ENCODE measurements at places on chromosomes 6 and 20.

DNA sequence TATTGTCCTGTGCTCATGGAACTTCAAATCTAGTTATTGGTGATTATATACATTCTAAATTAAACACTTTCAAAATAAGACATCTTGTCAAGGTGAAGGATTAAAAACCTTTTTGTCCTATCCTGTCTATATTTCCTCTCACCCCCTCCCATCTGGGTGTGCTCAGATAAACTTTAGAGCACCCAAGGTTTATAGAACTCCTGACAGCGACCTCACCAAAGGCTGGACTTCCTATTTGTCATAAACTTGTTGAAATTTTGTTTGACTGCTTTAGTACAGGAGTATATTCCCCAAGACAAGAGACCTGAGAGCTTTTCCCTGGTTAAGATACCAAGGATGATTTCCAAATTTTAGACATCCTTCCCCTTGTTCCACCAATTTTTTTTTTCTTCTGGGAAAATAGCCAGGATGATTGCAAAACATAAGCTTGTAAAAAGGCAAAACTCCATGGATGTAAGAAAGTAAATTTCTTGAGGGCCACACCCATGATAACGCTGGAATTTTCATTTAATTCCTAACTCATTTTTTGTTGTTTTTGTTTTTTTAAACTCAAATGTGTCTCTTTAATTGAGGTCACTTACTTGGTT lies 33.0 kb downstream of the CARMIL1 start:
- peaks cover 35% of the 10 kb centered on the region for H3K4me1 ChIP-seq
- H3K36me3 ChIP-seq, result no peaks in the 10 kb centered on the region
- H3K27me3 ChIP-seq, result no peaks in the 10 kb centered on the region
- no peak overlapping the region for H3K4me3 ChIP-seq
- no peak for DNase-seq

DNA sequence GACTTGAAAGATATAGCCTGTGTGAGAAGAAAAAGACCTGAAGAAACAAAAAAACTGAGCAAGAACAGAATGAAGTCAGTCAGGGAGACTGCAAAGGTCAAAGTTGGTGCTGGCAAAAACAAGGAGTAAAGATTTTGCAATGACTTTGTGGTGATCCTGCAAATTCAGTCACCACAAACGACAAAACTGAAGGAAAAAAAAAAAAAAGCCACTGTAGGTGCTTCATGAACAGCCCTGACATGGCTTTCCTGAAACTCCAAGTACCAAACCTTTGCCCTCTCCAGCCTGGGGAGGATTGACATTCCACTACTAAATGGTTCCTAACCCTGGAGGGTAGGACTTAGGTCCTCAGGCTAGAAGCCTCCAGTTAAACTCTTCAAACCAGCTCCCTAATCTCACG lies 114.7 kb upstream of the BEND3 start:
- no peaks in the 10 kb centered on the region for H3K27me3 ChIP-seq
- no peak overlapping the region for H3K27ac ChIP-seq
- DNase-seq, result no peak
- H3K36me3 ChIP-seq, result no peaks in the 10 kb centered on the region
- H3K4me1 ChIP-seq, result no peaks in the 10 kb centered on the region

DNA sequence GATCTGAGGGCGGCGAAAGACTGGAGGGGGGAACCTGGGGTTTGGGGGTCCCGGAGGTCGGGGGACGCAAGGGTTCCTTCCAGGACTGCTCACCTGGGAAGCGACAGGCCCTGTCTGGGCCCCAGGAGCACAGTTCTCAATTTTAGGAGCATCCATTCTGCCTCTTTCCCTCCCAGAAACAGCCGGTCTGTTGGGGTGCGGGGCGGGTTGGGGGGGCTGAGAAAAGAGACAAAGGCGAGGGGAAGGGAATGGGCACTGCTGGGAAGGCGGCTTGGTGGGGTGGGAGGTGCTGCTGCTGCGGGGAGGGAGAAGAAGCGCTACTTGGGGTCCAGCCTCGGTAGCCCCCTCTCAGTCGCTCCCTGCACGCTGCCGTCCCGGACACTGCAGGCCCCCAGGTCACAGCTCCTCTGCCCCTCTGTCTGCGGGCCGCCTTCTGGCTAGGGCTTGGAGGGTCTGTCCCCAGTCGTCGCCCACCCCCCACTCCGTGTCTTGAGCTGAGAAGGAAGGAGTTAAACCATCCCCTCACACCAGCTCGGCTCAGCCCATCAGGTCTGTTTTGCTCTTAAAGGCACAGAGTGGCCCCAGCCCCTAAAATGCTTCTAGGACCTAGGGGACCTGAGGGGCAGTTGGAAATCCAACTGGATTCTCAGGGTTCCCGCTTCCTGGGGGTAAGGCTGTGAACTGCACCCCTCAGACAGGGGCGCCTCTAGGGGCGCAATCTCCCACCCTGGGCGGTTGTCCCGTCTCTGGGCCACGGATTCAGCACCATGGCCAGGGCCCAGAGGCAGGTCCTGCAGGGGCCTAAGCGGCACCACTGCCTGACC lies 690 bp downstream of the GDAP1L1 start:
- no peaks in the 10 kb centered on the region for H3K27me3 ChIP-seq
- no peaks in the 10 kb centered on the region for H3K36me3 ChIP-seq
- H3K27ac ChIP-seq, result no peak overlapping the region
- peaks cover 4% of the 10 kb centered on the region for H3K4me1 ChIP-seq
- DNase-seq, result no peak
- peak overlapping the region; percentile 20 for H3K4me3 ChIP-seq

DNA sequence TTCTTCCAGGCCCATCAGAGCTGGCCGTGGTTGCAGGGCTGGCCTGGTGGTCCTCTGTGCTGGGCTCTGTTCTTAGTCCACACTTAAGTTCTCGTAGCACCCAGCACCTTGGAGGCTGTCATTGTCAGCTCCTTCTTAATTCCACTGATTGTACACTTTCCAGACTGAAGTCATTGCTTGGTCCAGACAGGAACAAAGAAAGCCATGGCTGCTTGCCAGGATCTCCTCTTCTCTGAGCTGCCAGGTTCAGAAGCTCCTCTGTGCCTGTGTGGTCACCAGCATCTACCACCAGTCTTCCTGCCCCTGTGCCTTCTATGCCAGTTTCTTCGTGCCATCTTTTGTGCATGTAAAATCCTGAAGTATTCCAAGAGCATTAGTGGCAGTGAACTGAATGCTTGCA lies 39.5 kb upstream of the PCMTD2 start:
- peaks cover 39% of the 10 kb centered on the region for H3K4me1 ChIP-seq
- H3K27ac ChIP-seq, result no peak overlapping the region
- H3K27me3 ChIP-seq, result no peaks in the 10 kb centered on the region
- DNase-seq, result no peak
- H3K4me3 ChIP-seq, result no peak overlapping the region

- no peak overlapping the region for H3K4me3 ChIP-seq
- DNase-seq, result no peak
- H3K36me3 ChIP-seq, result no peaks in the 10 kb centered on the region
- H3K27ac ChIP-seq, result no peak overlapping the region
- H3K27me3 ChIP-seq, result no peaks in the 10 kb centered on the region
- H3K4me1 ChIP-seq, result peaks cover 4% of the 10 kb centered on the region
Measured at GRCh38 chr6:167739721-167740475, 86.8 kb upstream of the AFDN start.

DNA sequence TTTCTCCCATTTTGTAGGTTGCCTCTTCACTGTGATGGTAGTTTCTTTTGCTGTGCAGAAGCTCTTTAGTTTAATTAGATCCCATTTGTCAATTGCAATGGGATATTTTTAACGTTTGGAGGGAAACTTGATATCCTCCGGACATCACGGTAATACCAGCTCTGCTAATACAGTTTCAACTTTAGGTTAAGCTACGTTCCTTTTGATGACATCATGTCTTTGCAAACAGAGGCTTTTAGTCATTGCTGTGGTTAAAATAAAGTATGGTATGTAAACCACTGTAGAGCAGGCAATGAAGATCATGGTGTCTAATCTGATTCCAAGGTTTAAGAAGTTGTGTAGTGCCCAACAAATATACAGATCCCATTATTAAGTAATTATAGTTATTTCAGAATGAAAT lies 168.0 kb upstream of the CHD6 start:
- no peak for DNase-seq
- H3K27me3 ChIP-seq, result no peaks in the 10 kb centered on the region
- H3K4me3 ChIP-seq, result no peak overlapping the region

DNA sequence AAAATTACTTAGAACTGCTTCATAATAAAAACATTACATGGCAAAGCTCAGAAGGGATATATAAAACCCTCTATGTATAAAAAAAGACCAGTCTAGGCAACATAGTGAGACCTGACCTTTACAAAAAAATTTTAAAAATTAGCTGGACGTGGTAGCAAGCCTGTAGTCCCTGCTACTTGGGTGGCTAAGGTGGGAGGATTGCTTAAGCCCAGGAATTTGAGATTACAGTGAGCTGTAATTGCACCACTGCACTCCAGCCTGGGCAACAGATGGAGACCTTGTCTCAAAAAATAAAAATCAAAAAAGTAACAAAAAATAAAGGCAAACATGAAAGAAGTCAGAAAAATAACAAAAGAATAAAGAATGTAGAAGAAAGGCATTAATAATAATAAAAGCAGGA lies 21.5 kb upstream of the TPD52L1 start:
- H3K27ac ChIP-seq, result no peak overlapping the region
- no peak for DNase-seq
- H3K36me3 ChIP-seq, result no peaks in the 10 kb centered on the region
- H3K4me1 ChIP-seq, result no peaks in the 10 kb centered on the region
- no peaks in the 10 kb centered on the region for H3K27me3 ChIP-seq

DNA sequence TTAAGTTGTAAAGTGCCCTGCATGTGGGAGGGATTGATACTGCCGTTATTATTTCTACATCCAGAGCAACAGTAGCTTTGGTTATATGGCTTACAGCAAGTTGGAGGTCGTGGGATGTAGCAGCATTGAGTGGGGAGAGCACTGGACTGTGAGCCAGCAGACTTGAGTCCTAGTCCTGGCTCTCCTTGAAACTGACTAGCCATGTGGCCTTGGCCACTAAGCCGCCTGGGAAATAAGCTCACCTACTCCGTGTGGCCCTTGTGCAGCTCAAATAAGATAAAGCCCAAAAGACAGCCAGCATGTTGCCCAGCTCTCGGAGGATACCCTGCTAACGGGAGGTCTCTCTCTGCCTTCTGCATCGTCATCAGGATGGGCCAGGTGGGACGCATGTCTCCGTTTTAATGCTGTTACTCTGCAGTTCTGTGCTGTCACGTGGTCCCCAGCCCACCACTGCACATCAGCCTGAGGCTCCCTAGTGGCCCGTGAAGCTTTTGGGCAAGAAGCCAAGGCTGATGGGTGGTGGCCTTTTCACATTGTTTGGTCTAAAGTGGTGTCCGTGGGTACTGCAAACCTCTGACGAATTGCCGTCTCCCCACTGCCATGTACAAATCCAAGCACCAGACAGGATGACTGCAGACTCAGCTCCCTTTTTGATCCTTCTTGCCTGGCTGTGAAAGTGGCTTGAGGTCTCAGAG lies 7.9 kb downstream of the EPB41L1 start:
- peaks cover 11% of the 10 kb centered on the region for H3K4me1 ChIP-seq
- H3K36me3 ChIP-seq, result peaks cover 6% of the 10 kb centered on the region
- H3K27ac ChIP-seq, result no peak overlapping the region

DNA sequence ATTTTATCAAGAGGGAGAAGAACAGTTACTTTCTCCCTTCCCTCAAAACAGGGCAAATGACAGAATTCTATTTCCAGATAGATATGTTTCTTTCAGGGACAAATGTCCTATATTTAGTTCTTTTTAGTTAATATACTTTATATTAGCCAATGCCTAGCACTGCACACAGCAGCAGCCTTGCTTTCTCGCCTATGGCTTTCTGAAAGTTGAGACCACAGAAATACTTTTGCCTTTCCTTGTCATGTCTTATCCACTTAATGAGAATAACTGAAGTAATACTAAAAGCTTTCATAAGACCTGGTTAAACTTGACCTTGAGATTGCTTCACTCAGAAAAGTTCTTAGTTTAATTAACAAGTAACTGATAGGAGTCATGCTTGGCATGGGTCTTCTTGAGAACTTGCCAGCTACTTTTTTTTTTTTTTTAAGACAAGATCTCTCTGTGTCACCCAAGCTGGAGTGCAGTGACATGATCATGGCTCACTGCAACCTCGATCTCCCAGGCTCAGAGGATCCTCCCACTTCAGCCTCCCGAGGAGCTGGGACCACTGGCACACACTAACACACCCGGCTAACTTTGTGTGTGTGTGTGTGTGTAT lies 159.3 kb downstream of the CDKAL1 start:
- H3K4me3 ChIP-seq, result no peak overlapping the region
- H3K27ac ChIP-seq, result no peak overlapping the region
- peaks cover 29% of the 10 kb centered on the region for H3K4me1 ChIP-seq
- DNase-seq, result no peak

DNA sequence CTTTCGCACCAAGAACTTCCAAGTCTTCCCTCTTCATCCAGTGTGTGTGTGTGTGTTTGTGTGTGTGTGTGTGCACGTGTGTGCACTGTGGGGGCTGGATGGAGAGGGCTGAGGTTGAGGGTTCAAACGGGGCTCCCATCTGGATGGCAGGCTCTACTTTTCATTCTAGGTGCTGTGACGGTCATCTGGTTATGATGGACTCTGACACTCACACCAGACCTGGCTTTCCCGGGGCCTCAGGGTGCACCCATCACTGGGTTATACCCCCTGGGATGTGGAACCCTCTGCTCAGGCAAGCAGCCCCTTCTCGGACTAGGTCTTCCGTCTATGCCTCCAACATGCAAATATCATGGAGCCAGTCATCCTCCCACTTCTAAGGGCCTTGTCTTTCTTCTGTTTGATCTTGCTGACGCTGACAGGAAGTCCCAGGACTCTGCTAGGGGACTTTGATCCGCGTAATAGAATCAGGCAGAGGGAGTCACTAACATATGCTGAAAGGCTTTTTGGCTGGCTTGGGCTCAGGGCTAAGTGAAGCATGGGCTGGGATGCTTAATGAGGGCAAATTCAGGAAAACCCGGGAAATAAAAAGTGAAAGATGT lies 313.6 kb downstream of the CDC5L start:
- no peak overlapping the region for H3K4me3 ChIP-seq
- no peak for DNase-seq
- no peaks in the 10 kb centered on the region for H3K27me3 ChIP-seq
- no peaks in the 10 kb centered on the region for H3K36me3 ChIP-seq
- H3K27ac ChIP-seq, result no peak overlapping the region

- DNase-seq, result no peak
- H3K27ac ChIP-seq, result no peak overlapping the region
- H3K36me3 ChIP-seq, result no peaks in the 10 kb centered on the region
- H3K27me3 ChIP-seq, result no peaks in the 10 kb centered on the region
- H3K4me3 ChIP-seq, result no peak overlapping the region
- peaks cover 32% of the 10 kb centered on the region for H3K4me1 ChIP-seq
Measured at GRCh38 chr6:35178932-35179832, 34.6 kb upstream of the SCUBE3 start.

GRCh38 chr6:133953634-133954415 lies 801 bp downstream of the TBPL1 start:
- peak overlapping the region; percentile 79 for H3K27ac ChIP-seq
- H3K36me3 ChIP-seq, result no peaks in the 10 kb centered on the region
- H3K4me1 ChIP-seq, result peaks cover 22% of the 10 kb centered on the region

DNA sequence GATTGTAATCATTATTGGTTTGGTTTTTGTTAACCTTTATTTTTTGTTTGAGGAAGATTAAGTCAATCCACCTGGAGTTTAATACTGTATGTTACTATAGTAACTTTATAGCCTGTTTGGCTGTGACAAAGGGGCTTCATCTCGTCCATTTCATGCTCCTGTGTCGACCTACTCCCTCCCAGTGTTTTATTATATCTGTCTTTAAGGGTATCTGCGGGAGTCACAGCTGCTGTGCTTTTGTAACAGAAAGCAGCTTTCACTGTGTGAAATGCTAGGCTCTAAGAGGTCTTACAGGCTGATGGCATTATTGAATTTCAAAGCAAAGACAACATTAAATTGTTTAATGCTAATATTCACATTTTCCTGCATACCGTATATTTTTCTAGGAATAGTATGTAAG lies 698.0 kb upstream of the POU3F2 start:
- DNase-seq, result no peak
- H3K36me3 ChIP-seq, result no peaks in the 10 kb centered on the region
- no peak overlapping the region for H3K27ac ChIP-seq
- H3K4me1 ChIP-seq, result no peaks in the 10 kb centered on the region
- no peak overlapping the region for H3K4me3 ChIP-seq
- H3K27me3 ChIP-seq, result no peaks in the 10 kb centered on the region
